ENCODE measurements at places on chromosomes 4 and X.

DNA sequence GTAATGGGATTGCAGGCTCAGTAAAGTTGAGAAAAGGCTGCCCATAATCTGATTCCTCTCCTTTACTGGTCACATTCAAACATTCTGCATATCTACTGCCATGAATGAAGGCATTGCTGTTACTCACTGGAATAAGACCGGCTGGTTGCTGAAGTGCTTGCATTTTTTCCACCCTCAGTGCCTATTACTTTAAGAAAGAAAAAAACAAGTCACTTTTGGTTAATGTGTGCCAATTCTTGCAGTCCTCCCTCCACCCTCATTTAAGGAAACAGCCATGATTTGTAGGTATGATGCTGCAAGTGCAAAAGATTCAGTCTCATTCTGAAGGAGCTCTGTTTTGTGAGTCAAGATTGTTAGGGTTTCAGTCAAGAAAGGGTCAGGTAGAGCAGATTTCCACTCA, 94.9 kb downstream of the EMCN start:
- no peak for DNase-seq

DNA sequence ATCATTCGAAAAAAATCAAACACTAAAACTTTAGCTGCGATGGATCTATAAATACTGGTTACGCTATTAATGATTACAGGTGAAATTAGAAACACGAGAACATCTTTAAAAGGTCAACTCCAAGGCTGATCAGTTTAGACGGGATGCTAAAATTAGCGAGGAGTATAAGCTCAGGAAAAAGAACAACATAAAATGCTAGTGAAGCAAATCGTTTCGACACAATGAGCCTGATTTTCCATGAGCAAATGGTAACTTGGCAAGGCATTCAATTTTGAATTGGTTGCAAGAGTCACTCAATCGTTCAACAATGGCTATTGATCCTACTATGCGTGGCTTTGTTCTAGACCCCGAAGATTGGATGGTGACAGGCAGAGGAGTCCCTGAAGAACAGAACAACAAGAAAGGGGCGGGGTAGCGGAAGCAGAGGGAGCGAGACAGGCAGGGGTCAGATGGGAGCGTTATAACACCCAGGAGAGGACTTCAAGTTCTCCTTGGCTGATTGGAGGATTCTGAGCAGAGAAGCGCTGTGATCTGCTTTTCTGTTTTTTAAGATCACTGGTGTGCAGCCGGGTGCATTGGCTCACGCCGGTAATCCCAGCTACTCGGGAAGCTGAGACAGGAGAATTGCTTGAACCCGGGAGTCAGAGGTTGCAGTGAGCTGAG, 146.5 kb downstream of the RBM47 start:
- no peak for DNase-seq

DNA sequence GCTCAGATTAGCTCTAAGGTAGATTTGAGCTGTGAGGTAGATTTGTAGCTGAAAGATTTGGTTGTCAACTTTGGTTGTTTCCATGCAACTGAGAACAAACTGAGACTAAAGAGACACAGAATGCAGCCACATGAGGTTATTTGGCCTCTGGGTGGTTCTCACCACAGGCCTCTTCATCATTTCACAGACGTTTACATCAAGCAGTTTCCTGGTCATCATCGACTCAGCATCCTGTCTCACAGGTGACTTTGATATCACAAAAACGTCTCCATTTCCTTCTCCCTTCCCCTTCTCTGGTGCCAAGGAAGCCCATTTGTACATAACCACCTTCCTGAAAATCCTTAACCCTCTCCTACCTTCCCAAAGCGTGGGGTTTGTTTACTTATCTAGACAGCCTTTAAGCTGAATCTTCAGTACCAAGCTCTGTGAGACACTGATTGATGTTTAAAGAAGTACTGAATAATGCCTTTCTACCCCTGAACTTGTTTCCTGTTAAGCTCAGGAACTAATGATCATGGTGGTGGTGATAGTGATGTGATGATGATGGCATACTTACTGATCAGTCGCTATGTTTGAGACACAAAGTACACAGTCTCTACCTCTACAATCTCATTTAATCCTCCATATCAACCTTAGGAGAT, 81.9 kb downstream of the FAM114A1 start:
- DNase-seq: no peak

- no peak for DNase-seq
Observed at GRCh38 chrX:9144701-9145241, 110.8 kb upstream of the FAM9B start.

DNA sequence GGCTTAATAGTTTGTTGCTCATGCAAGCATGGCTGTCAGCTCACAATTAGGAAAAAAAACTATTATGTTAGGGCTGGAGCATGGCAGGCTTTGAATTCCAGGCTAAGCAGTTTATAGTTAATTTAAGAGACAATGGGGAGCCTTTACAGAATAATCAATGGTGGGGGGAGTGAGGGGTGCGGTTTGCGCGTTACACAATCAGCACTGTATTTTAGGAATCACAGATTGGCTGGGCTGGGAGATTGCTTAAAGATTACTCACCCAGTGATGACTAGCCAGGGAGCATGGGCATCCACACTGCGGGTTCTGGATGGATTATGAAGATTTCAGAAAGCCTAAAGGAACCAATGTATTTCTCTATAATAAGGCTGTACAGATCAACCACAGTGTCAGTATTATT, 186.6 kb downstream of the SOX3 start:
- peak; percentile 9 for DNase-seq

GRCh38 chr4:38673130-38673978, 9.4 kb downstream of the KLF3 start:
- DNase-seq: no peak

DNA sequence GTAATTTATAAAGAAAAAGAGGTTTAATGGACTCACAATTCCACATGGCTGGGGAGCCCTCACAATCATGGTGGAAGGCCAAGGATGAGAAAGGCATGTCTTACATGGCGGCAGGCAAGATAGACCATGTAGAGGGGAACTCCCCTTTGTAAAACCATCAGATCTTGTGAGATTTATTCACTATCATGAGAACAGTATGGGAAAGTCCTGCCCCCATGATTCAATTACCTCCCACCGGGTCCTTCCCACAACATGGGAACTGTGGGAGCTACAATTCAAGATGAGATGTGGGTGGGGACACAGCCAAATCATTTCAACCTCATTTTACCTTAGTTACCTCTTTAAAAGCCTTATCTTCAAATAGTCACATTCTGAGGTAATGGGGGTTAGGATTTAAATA, 30.9 kb upstream of the ELOVL6 start:
- no peak for DNase-seq

DNA sequence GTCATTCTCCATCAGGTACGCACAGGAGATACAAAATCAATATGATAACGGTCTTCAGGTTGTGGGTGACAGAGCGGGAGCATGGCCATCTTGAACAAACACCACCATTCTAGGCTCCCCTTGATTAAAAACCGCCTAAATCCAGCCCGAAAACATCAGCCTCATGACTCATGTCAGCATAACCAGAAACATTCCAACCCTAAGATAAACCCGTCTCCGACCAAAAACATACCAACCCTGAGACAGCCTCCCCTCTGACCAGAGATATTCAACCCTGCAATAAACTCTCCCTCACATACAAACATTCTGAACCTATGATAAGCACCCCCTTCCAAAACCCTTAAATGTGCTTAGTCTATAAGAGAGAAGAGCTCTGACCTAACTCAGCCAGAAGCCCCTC, 157.9 kb downstream of the DHRSX start:
- DNase-seq: no peak

DNA sequence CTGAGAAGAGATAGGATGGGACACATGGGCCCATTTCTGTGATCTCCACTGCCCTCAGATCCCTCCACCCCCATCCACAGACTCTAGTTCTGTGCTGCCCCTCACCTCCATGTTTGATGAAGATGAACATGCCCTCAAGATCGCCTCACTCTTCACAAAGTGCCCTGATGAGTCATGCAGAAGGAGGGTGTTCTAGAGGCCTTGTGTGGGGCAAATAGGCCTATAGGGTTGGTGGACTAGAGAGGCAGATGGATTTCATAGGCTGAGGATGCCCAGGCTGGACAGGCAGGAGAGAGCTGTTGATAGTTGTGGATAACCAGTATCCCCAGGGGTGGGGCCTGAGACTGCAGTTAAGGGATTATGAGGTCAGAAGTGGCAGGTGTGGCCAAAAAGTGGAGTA, at the start of gene CXorf65:
Gene CXorf65 (minus strand): TSS at position 314 of the 400 bp plus-strand sequence. CDS start 184 bp downstream, at position 130.
- peak; percentile 56 for DNase-seq

DNA sequence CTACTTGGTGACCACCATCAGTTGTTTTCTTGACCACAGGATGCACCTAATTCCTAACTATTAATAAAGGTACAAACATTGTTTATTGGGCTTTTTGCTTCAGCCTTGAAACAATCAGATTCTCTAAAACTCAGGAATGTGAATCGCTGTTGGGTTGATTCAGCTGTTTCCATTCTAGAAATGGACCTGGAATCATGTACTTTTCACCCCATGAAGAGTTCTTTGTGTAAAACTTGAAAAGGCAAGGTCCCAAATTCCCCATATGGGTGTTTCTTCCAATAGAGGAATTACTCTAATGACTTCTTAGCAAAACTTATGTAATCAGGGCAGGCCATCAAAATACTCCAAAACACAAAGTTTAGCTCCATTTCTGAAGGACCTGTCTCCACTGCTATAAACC, 7.4 kb downstream of the AFAP1 start:
- DNase-seq: no peak

DNA sequence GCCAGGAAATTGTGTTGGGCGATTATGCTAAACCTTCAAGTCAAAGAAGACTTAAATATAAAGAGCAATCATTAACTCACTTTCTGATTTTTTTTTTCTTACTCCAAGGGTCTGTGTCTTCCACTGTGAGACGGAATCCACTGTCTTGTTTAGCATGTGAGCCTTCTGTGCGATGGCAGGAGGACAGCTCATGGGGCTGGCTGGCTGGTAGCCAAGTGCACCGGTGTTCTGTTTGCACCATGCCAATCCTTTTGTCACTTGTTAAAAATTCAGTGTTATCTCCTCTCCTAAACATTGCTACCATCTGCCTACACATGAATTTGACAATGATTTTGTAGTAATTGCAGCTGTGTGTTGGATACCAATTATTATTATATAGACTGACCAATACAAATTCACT, 1056.3 kb upstream of the IGFBP7 start:
- no peak for DNase-seq

DNA sequence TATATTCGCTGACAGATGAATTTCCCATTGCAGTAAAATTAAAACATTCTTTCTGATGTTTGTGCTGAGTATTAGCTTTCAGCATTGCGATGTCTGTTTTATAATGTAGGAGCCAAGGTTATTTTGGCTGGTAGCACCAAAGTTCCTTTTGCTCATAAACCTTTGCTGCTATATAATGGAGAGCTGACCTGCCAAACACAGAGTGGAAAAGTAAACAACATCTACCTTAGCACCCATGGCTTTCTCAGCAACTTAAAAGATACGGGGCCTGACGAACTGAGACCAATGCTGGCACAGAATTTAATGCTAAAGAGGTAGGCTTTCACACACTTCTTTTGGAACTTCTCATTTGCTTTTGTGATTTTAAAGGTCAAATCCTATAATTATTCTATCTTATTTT, 46.0 kb downstream of the WDR19 start:
- DNase-seq: no peak

- DNase-seq: no peak
Observed at GRCh38 chrX:47807548-47807947, 29.2 kb upstream of the ZNF81 start.

DNA sequence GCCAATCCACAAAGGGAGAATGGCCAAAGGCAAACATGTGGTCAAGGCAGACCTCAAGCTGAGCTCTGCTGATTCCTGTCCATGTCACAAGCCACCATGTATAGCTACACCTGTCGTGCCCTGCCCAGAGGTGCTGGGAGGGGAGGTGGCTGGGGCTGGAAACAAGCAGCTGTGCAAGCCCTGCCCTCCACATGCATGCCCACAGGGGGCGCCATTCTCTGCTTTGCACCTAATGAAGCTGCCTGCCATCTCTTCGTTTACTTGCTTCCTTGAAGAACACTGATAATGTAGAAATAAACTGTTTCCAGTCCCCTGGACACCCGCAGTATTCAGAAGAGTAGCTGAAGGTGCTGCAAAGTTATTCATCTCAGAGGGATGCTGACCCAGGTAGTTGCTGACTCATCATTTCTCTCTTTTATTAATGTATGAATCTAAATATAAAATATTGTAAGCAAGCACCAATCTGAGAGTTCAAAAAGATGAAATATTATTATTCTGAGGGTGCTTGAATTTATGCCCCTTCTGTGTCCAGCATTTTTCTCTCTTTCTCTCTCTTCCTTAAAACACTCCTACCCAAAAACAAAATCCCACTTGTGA, 278.6 kb downstream of the ADGRA3 start:
- peak; percentile 75 for DNase-seq

- DNase-seq: no peak
Observed at GRCh38 chr4:89249716-89250361, 57.8 kb downstream of the GPRIN3 start.

DNA sequence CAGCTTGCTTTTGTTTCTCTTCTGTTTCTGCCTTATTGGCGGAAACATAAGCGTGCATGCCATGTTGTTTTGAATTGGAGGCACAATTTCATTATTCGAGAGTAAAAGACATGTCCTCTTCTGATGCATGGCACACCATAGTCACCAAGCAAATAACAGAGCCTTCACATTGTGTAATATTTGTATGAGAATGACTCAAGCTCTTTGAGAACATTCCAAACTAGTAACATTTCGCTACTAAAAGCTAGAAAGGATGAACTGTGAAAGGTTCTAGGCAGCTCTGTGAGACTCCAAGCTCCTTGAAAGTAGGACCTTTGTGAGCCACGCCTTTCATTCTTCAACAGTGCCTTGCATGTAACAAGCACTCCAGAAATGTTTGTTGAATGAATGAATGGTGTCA, 9.2 kb upstream of the ANXA3 start:
- DNase-seq: no peak

GRCh38 chr4:157689476-157689875, 468.9 kb downstream of the GRIA2 start:
- no peak for DNase-seq

- DNase-seq: no peak
Observed at GRCh38 chr4:55074386-55074785, 51.0 kb downstream of the KDR start.

DNA sequence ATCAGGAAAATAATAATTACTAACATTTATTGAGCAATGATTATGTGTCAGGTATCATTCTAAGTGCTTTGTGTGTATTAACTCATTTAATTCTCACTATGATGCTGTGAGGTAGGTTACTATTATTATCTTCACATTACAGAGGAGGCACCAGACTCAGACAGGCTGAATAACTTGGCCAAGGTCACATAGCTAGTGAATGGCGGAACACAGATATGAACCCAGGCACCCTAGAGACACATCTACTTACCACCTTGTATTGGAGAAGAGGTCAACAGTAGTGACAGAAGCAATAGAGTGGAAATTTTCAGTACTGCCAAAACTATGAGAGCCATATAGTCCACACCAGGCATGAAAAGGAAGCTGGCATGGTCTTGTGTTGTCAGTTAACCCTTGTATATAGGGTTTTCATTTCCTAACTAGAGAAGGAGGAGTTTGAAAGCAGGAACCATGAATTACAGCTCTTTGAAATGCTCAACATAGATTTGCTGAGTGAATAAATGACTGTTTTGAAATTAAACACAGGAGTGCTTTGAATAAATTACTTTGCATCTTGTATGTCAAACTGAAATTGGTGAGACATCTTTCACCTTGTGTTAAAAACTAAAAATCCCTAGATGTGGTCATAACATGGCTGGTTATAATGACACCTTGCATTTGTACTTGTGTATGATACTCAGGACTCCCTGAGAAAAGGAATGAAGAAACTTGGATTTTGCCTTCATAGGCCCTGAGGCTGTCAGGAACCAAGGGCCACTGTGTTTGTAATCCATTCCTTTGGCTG, 71.8 kb downstream of the RTL9 start:
- no peak for DNase-seq

- DNase-seq: no peak
Observed at GRCh38 chr4:155441475-155441874, 64.7 kb upstream of the MAP9 start.
